ENCODE measurements at places on chromosomes 2 and 18. TPM values are rescaled to one million over a fixed set of nuclear protein-coding genes. Genes with fewer than 3 reads are reported as not detected.

DNA sequence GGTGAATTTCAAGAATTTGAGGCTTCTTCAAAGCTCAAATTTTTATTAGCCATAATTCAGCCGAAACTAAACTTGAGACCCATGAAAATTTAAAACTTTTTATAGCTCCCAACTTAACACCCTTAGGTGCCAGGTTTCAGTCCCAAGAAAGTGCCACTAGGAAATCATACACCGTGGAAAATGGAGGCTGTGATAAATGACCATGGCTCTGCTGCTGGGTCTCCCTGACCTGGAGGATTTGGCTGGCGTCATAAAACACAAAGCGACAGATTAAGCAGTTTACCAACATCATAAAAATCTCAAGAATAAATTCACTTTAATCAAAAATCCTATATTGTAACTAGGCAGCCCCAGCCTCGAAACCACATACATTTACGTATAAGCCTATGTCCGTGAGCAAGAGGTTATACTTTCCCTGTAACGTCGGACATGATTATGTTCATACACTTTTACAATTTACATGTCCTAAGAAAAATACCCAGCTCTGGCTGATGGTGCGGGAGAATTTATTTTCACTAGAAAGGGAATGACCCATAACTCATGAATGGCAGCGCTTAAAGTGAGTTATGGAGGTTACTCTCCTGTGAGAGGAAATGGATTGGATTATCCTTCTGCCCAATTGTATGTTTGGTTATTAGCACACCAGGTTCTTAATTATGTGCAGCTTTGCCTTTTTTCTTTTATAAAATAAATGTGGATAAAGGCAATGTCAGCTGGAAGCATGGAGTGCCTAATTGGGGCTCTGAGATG lies 329.4 kb downstream of the AGPS start:
- DNase-seq: no peak

DNA sequence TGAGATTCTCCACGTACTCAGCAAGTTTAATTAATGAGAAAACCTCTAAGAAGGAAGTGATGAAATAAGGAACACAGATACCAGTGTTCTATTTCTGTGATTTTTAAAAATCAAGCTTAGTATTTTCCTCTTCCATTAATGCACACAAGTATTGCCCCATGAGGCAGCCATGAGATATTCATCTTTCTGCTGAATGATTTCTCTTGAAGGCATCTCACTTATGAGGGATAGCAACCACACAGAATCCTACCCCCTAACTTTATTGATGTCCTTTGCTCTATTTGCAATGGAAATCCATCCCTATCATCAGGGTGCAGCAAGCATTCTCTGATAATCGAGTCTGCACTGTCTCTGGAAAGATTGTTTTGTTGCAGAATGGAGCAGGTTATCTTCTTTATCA lies 244.1 kb upstream of the NRP2 start:
- DNase-seq: no peak

GRCh38 chr2:159903443-159904126 lies 105.6 kb upstream of the CD302 start:
- no peak for DNase-seq

The GAREM2 gene
- 8.7 TPM for polyA plus RNA-seq

DNA sequence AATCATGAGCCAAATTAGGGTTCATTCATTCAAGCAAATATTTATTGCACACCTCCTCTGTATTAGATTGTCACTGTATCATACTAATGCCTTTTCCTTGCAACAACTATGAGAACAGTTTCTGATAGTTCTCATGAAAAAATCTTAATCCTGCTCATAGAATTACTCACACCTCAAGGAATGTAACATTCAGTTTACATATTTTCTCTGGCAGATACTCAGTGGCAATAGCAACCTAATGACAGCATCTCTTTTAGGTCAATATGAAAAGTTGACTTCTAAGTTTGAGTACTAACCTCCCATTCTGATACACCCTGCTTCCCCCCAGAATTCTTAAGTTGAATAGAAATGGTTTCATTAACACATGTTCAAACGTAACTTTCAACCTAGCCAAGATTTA lies 132.0 kb downstream of the VWC2L start:
- no peak for DNase-seq

The DAPL1 gene
- 40.7 TPM for polyA plus RNA-seq

The FIGN gene
- polyA plus RNA-seq: 11.0 TPM

The SP5 gene
- 0.80 TPM for polyA plus RNA-seq

The DYNAP gene
- not detected for polyA plus RNA-seq

DNA sequence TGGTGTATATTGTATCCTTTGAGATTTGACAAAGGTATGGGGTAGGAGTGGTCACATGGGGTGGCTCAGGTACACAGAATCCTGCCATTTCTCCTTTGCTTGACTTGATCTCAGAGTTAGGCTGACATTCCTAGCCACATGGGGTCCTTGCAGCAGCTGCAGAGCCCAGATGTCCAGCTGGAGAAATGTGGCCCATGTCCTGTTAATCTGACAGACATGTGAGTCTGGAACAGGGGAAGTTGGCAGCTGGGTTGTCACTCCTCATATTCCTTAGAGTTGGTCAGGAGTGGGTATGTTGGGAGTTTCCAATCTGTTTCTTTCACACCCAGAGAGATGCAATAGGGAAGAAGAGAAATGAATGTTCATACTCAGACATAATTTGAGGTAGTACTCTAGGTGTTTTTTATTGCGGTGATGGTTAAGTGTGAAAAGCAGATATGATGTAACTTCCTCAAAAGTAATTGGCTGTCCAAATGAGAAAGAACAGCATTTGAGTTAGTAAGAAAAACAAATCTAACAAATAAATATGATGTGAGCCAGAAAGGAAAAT lies 402.6 kb upstream of the MEIS1 start:
- DNase-seq: no peak

- DNase-seq: no peak
Measured at GRCh38 chr2:102515851-102516250, 42.8 kb downstream of the SLC9A4 start.

- no peak for DNase-seq
Measured at GRCh38 chr2:76679025-76679396, 843.2 kb downstream of the LRRTM4 start.

- no peak for DNase-seq
Measured at GRCh38 chr2:191620144-191620543, 57.8 kb upstream of the NABP1 start.

- no peak for DNase-seq
Measured at GRCh38 chr2:58481670-58482069, 240.5 kb upstream of the FANCL start.

GRCh38 chr2:98759827-98760625 lies 29.1 kb upstream of the MGAT4A start:
- no peak for DNase-seq

The ABCG8 gene
- polyA plus RNA-seq: 0.76 TPM

DNA sequence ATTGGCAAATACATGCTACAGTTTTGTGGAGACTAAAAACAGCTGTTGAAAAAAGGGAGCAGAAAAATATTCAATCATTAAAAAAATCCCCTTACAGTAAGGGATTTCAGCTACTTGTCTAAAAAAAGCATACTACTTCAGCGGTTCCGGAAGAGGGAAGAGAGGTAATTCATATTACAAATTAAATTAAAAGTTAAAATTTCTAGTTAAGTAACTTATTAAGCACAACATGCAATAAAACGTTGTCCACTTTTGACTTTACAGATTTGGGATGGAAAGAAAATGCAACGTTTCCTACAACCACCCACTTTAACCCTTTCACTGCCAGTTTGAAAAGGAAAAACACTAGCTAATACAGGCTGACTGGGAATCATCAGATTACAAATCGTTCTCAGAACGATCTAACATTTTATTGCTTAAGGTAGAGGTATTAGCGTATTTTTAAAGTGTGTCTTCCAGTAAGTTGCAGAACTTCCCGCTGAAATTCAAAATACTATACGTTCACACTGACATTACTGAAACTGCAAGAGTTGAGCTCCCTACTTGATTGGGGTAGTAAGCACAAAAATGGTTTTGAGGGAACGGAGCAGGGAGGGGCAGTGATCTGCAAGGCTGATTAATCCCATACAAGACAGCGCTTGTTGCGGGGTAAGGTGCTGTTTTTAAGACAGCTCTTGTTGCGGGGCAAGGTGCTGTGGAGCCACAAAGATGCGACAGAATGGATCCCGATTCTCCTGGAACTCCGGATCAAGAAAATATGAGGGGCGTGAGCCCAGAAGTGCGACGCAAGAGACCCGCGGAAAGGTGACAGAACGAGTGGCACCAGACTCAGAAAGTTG lies 743 bp downstream of the HADHA start:
- peak; percentile 31 for DNase-seq

DNA sequence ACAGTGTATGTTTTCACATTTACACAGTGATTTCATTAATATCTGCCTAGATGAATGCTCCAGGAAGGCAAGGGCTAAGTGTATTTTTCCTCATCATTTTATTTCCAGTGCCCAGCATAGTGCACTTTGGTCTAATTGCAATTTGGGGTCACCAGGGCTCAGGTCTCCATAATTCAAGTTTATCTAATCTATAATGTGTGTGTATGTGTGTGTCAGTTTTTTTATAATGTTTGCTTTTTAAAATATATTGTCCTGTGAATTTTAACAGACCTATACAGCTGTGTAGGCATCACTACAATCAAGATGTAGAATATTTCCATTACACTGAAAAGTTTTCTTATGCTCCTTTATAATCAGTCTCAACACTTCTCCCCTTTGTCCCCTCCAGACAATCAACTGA lies 620.4 kb downstream of the STK39 start:
- DNase-seq: no peak

DNA sequence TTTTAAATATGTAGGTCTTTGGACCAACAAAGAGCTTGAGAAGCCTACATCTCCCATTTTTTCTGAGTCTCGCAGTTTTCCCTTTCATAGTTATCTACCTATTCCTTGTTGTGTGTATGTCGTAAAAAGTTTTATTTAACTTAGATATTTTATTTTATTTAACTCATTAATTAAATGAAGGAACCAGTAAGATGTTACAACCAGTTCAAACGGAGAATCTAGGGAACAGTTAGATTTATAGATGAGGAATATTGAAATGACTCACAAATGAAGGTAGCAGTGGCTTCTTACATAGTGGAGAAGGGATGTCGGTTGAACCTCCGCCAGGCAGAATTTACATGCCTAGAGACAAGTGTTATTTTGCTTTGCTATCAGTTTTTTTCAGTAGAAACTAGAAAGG lies 48.5 kb upstream of the ZNF638 start:
- DNase-seq: no peak

The GYPC gene
- 55.9 TPM for polyA plus RNA-seq

DNA sequence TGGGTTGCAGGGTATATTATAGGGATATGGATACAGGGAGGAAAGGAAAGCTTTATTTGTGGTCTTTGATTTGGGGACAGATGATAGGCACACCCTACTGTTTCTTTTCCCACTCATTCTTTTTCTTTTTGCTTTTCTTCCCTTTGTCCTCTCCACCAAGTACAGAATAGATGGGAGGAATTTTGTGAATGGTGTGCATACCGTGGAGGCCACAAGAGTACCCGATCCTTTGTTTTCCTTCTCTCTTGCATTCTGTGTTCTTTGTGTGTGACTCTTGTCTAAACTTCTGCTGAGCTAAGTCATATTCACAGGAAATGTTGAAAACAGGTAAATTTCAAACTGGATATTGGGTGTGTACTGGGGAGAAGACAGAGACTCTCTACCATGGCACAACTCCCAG lies 321.4 kb upstream of the SLC8A1 start:
- no peak for DNase-seq

DNA sequence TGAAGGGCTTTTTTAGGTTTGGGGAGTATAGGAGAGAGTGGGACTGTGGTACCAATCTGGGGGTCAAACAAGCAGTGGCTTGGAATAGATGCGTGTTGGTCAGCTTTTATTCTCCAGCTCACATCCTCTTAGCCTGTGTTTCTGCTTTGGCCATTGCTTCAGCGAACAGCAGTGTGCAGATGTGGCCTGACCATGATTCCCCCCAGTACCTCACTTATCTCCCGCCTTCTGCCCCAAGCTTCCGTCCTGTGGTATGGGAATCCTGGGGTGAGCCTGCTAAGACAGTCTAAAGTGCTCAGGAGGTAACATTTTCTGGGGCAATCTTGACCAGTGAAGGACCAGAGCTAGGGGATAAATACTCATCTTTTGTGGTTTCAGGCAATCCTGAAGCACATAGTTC lies 84.9 kb upstream of the TNP1 start:
- DNase-seq: no peak

DNA sequence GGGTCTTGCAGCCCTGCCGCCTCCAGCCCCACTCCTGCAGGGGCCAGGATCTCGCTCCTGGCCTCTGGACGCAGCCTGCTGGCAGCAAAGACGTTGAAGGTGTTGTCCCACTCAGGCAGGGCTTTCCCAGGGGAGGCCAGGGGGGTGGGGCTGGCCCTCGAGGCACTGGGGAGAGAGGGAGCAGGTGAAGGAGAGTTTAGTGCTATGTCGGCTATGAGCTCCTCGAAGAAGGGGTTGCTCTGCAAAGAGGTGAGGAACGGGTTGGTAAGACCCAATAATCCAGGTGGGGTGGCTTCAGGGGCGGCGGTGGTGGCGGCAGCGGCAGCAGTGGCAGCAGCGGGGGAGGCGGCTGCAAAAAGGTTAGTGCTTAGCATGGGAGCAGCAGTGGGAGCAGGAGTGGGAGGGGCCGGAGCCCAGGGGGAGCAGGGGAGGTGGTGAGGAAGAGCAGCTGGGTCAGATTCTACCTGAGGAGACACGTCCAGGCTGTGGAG lies 9.7 kb upstream of the SFXN5 start:
- DNase-seq: no peak

The MC5R gene
- 0.47 TPM for polyA plus RNA-seq

The TTR gene
- polyA plus RNA-seq: 0.50 TPM

DNA sequence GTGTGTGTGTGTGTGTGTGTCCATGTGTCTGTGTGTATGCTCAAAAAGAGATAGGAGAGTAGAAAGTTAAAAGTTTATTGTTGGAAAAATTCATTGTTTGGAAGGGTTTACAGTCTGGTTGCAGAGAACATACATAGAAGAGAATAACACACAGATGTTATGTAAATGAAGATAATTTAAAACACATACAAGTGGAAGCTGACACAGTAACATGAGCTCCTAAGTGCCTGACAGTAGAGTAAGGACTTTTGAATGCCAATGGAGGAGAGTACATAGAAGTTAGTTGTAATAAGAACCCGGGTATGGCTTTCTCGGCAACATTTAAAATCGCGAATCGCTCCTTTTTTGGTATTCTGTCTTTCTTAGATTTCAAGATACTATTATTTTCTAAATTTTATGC lies 137.0 kb upstream of the FANCL start:
- DNase-seq: no peak

- DNase-seq: no peak
Measured at GRCh38 chr2:72794572-72794971, 31.3 kb downstream of the EXOC6B start.

DNA sequence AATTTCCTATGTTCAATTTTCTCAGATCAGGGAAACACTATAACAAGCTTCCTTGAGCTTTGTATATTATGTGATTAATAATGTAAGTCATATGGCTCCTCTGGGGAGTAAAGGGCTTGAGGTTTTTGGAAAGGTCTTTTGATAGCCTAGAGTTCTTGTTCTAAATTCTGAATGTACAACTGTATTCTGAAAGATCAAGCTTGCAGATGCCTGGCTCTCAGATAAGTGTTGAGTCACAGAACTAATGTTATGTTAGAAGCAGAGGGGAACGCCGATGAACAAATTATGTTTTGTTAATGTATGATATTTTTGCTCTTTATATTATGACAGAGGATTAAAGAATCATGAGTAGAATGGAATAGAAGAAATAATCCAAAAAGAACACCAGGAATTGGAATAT lies 170.1 kb downstream of the RPRM start:
- DNase-seq: no peak

Measured in left renal pelvis (tissue), 4 donors.